Osteoblast (primary cell): ENCODE measurements at places on chromosomes 12 and 14. TPM values are rescaled to one million over a fixed set of nuclear protein-coding genes. Genes with fewer than 3 reads are reported as not detected.

DNA sequence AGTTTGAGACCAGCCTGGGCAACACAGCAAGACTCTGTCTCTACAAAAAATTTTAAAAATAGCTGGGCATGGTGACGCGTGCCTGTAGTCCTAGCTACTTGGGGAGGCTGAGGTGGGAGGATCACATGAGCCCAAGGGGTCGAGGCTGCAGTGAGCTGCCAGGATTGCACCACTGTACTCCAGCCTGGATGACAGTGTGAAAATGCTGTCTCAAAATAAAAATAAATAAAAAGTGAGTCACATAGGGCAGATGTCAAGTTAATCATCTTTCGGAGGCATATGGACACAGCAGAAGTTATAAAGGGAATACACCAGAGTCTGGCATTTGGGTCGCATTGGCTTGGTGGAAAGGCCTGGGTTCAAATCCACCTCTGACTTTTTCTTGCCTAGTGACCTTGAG, 92.7 kb downstream of the PHETA1 start:
- H3K4me3 ChIP-seq = no peak overlapping the region
- no peaks in the 10 kb centered on the region for H3K4me1 ChIP-seq
- H3K27ac ChIP-seq = no peak overlapping the region
- peak; percentile 85 for DNase-seq
- peaks cover 24% of the 10 kb centered on the region for H3K27me3 ChIP-seq

DNA sequence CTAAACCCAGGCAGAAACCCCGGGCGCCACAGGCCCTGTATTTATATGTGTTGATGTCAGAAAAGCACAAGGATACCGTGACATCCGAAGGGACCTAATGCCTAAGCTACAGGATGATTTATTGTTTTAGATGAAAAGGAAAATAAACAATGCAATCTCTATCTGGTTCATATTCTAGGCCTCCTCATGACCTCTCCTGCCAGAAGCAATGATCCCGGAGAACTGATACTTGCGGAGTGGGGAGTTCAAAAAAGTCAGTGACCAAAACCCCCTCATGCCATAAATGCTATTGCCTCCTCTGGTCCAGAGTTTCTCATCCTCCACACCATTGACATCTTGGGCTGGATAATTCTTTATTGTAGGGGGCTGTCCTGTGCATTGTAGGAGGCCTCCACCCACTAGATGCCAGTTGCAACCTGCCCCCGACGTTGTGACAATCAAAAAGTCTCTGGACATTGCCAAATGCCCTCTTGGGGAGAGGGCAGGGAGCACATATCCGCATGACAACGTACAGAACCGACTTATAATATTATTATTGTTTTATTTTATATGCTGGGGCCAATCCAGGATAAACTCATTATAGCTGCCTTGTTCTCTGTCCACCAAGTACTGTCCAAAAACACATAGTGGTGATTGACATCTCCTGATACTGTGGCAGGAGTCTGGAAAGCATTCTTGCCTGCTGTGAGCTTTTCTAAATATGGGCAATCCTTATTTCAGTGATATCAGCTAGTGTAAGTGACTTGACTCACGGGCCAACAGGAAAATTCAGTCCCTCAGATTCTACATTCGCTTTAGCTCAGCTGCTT, 1.1 kb upstream of the CSRP2 start:
- no peaks in the 10 kb centered on the region for H3K36me3 ChIP-seq
- H3K27me3 ChIP-seq = no peaks in the 10 kb centered on the region
- peak overlapping the region; percentile 86 for H3K27ac ChIP-seq
- H3K4me3 ChIP-seq = peak overlapping the region; percentile 84
- no peak for DNase-seq

DNA sequence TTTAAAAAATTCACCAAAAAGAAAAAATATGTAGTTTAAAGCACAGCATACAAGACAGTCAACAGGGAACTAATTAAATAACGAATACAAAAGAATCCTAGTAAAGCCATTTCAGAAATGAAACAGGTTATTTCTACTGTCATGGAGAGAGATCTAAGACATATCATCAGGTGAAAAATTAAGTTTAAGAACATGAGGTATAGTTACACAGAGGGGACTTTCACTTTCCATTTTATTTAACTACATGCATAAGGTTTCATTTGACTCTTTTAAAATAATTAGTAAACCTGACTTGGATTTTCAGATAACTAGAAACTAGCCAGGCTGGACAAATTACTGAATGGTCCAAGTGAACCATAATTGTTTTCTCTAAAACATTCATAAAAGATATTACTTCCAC, 11.3 kb downstream of the SEC23A start:
- H3K27ac ChIP-seq = no peak overlapping the region
- no peaks in the 10 kb centered on the region for H3K4me1 ChIP-seq
- H3K36me3 ChIP-seq = peaks cover 77% of the 10 kb centered on the region
- no peak for DNase-seq

- H3K27me3 ChIP-seq = no peaks in the 10 kb centered on the region
- no peak overlapping the region for H3K27ac ChIP-seq
- H3K4me3 ChIP-seq = no peak overlapping the region
- H3K36me3 ChIP-seq = peaks cover 47% of the 10 kb centered on the region
- no peak for DNase-seq
These were observed 5.1 kb downstream of the UBE3B start for GRCh38 chr12:109482491-109482890.

DNA sequence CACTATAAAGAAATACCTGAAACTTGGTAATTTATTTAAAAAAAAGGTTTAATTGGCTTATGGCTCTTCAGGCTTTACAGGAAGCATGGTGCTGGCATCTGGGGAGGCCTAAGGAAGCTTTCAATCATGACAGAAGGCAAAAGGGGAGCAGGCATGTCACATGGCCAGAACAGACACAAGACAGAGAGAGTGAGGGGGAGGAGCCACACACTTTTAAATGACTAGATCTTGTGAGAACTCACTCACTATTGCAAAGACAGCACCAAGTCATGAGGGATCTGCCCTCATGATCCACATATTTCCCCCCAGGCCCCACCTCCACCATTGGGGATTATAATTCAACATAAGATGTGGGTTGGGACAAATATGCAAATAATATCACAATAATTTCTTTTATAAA, 355.6 kb downstream of the DAD1 start:
- no peaks in the 10 kb centered on the region for H3K27me3 ChIP-seq

GRCh38 chr14:61080591-61081010, 99.6 kb downstream of the SLC38A6 start:
- DNase-seq = peak; percentile 30
- H3K4me3 ChIP-seq = no peak overlapping the region
- no peaks in the 10 kb centered on the region for H3K4me1 ChIP-seq
- H3K36me3 ChIP-seq = no peaks in the 10 kb centered on the region
- H3K27me3 ChIP-seq = no peaks in the 10 kb centered on the region
- H3K27ac ChIP-seq = peak overlapping the region; percentile 28

- H3K27me3 ChIP-seq = peaks cover 31% of the 10 kb centered on the region
- peaks cover 12% of the 10 kb centered on the region for H3K4me1 ChIP-seq
- H3K4me3 ChIP-seq = no peak overlapping the region
- H3K36me3 ChIP-seq = no peaks in the 10 kb centered on the region
These were observed 15.8 kb upstream of the TMTC1 start for GRCh38 chr12:29799591-29799990.

DNA sequence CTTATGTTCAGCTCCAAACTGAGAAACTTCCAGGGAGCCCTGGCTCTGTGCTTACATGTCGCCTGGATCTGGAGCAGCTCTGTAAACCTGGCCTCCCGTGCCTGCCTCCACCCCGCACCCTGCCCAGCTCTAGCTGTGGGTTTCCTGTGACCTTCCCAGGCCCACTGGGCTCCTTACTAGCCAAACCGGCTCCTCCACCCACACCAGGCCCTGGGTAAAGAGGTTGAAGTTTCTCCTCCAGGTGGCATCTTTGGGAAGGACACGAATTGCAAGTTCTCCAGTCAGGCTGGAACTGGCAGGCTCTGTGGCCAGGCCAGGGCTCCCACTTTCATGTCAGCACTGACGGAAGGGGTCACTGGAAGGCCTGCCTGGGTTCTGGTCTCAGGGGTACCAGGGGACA, 60.9 kb upstream of the ZFP36L1 start:
- no peaks in the 10 kb centered on the region for H3K36me3 ChIP-seq
- H3K27me3 ChIP-seq = no peaks in the 10 kb centered on the region
- H3K4me1 ChIP-seq = peaks cover 4% of the 10 kb centered on the region
- H3K27ac ChIP-seq = no peak overlapping the region
- no peak overlapping the region for H3K4me3 ChIP-seq
- peak; percentile 11 for DNase-seq

- no peak overlapping the region for H3K4me3 ChIP-seq
- H3K27ac ChIP-seq = no peak overlapping the region
- H3K36me3 ChIP-seq = no peaks in the 10 kb centered on the region
- peaks cover 4% of the 10 kb centered on the region for H3K4me1 ChIP-seq
- no peak for DNase-seq
These were observed 13.6 kb upstream of the PLEK2 start for GRCh38 chr14:67425608-67426007.

The AVPR1A gene
- not detected in 2 replicates for total RNA-seq

The FSCB gene
- total RNA-seq = not detected in 2 replicates

The CCDC184 gene
- under 0.01 TPM in 1 of 2 replicates, not detected in the other for total RNA-seq

The CCDC60 gene
- not detected in 2 replicates for total RNA-seq

The LRIG3 gene
- 85.0 and 96.1 TPM in 2 replicates for total RNA-seq

The IRAK4 gene
- total RNA-seq = 27.9 and 38.9 TPM in 2 replicates
